ENCODE measurements at places on chromosomes 7 and 10.
A peak's percentile ranks its signal among the peaks of the same experiment; 100 is the strongest.

GRCh38 chr7:112160130-112160770 is 45.9 kb downstream of the DOCK4 start:
- no peak for DNase-seq

GRCh38 chr7:23863209-23863787 is 153.3 kb downstream of the STK31 start:
- no peak for DNase-seq

DNA sequence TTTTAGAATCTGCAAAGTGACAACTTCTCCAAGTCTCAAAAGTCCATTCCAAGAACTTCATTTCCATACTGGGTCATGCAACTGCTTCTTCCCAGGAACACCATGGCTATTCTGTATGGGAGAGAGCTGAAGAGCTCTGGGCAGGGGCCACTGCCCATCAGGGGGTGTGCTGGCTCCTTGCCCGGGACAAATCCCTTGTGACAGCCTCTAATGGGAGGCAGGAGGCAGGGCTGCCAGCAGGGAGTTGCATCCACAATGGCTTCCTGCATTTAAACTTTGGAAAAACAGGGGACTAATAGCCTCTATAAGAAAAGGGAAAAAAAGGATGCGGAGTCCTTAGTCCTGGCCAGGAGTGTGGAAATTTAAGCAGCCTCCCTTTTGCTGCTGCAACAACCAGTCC is 18.4 kb upstream of the FRMD4A start:
- no peak for DNase-seq

DNA sequence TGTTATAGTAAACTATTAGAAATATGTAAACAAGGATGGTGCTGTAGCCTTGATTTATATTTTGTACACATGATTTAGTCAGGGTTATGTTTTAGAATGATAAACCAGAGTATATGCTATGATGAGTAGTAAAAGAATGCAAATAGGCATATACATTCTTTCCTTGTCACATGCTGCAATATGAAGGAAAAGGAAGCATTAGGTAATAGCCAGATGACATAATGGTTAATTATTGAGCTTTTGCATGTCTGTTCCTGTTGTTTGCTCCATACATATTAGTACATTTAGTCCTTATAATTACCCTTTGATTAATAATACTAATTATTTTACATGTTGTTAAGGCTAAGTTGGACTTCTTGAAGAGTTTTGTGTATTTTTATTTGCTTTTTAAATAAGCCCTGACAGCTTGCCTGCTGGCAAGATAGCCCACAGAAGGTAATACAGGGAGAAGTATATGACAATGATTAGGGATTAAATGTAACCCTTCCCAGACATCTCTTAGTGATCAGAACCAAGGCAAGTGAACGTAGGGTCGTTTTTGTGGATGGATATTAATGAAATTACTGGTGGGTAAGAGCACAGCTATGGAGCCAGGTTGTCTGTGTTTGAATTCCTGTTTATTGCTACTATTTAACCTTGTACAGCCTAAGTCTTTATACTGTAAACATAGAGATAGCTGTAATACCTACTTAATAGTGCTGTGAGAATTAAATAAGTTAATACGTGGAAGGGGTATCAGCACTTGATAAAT is 68.4 kb downstream of the PHTF2 start:
- no peak for DNase-seq

DNA sequence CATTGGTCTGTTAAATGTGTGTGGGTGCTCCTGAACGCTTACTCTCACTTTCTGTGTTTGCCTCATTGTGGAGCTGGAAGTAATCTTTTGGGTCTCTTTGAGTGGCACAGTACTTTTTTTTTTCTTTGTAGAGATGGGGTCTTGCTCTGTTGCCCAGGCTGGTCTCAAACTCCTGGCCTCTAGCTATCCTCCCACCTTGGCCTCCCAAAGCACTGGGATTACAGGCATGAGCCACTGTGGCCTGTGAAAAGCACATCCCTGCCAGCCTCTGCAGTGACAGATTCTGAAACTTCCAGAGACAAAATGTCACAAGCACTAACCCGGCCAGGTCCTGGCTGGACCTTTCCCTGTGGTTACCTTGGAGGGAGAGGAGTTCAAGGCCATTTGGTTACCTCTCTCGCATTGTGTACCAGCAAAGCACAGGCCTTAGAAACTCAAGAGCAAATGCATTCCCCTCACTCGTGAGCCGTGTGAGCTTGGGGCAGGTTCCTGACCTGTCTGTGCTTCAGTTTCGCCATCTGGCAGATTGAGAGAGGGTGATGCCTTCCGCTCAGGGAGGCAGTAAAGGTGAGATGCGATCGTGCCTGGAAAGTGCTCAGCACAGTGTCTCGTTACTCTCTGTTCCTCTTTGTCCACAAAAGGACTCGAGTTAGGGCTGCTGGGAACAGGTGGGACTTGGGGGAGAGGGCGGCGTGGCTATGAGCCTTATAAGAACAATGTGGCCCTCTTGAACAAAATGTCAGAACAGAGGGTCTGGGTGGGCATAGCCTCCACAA is 72.6 kb upstream of the SEPHS1 start:
- no peak for DNase-seq

GRCh38 chr7:3897430-3898372 is 596.6 kb downstream of the SDK1 start:
- DNase-seq = peak; percentile 10

DNA sequence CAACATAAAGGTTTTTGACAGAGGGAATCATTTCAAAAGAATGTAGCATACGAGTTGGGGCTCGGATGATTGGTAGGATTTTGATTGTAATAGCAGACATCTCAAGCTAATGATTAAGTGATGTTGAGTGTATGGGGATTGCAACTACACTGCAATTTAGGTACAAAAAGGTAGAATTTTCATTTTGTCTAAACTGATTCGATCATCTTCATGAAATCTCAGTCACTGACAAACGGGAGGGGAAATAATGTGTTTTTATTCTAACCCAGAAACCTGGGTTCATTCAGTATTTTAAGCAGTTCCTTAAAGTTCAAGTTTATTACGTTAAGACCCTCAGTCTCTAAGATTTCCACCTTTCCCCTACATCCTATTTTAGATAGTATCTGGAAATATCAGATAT is 3.9 kb upstream of the PHYHIPL start:
- no peak for DNase-seq

DNA sequence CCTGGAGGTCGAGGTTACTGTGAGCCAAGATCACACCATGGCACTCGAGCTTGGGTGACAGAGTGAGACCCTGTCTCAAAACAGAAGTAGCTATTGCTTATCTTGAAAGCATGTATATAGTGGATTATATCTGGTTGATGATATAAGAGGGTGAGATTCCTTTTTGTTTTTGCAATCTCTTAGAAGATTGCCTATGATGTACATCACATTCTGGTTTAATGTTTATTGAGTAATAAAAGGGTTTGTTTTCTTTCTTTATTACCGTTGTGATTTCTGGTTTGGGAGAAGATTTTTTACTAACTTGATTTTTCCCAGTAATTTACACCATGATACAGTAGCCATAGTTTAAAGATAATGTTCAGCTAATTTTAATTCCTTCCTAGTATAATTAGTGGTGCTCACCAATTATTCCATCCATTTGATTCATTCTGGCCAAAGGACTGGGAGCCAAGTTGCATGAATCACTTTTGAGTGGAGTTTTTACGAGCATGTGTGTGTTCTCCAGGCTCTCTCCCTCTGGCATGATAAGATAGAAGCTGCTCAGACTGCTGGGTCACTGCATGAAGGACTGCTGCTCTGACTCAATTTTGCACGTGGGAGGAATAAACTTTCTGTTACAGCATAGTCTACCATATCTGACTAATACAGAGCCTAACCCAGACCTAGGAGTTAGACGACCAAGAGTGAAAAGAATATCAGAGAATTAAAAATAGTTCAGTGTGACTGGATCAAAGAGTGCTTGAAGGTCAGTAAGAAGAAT is 13.5 kb upstream of the TSPAN13 start:
- no peak for DNase-seq

- DNase-seq = no peak
These were observed 175.7 kb downstream of the LRRN3 start for GRCh38 chr7:111266613-111267012.

DNA sequence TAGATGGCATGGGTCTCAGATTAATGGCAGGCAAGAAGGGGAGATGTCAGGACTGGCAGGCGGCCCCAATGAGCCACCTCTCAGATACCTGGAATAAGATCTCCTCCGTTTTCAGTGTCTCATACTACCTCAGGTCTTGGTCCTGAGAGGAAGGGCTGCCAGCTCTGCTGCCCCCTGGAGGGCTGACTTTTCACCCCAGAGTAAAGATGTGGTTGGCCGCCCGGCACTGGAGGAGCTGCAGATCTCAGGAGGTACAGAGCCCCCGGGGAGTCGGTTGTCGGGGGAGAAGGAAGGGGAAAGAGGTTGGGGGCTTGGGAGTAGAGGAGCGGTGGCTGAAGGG is 642 bp upstream of the COL13A1 start:
- DNase-seq = no peak

DNA sequence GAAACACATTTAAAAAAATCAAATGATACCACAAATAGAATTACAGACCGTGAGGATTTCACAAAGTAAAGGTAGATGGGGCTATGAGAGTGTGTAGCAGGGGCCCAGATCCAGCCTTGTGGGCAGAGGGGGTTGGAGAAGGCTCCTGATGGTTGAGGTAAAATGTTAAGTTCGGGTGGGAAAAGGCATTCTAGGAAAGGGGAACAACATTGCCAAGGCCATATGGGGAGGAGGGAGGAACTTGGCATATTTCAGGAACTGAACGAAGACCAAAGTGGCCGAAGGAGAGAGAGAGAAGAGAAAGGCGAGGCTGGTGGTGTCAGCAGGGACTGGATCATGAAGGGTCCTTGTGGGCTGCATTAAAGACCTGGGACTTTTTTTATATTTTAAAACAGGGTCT is 98.9 kb downstream of the CARD11 start:
- no peak for DNase-seq

- no peak for DNase-seq
These were observed 368.9 kb downstream of the KCNMA1 start for GRCh38 chr10:77268721-77269120.

GRCh38 chr10:27695706-27696105 is 49.9 kb downstream of the MKX start:
- DNase-seq = no peak

GRCh38 chr10:93098816-93099215 is 25.1 kb downstream of the CYP26A1 start:
- DNase-seq = no peak

DNA sequence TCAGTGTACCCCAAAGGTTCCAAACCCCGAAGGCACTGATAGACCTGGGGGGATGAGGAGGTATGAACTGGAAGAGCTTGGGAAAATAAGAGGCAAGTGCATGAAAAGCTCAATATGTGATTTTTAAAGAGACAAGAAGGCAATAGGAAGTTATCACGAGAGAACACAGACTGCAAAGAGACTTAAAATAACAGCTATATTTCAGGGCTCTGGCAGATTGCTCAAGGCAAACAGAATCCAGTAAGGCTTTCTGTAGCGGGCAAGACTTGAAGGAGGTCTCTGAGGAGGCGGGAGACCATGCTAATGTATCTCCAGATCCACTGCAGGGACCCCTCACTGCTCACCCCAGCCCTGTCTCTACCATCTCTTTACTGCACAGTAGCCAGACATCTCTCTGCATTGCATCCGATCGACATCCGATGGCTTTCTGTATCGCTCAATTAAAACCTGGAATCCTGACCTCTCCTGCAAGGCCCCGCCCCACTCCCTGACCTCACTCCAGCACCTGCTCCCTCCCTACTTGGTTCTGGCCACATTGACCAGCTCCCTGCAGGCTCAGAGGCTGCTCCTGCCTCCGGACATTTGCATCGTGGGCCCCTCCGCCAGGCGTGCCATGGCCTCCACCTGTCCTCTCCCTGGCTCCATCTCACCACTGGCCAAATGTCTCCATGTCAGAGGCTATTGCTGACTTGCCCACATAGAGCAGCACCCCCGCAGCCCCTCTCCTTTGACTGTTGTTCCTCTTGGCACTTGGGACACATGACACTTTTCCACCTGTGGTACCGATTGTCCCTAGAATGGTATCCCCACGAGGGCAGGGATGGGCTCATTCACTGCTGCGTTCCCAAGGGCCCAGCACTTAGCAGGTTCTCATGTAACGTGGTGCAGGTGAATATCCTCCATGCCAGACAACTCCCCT is 118.0 kb downstream of the PRKAG2 start:
- no peak for DNase-seq

- no peak for DNase-seq
These were observed 154.4 kb upstream of the C7orf33 start for GRCh38 chr7:148436135-148436534.

- no peak for DNase-seq
These were observed 264.3 kb downstream of the ZEB1 start for GRCh38 chr10:31583293-31583692.

DNA sequence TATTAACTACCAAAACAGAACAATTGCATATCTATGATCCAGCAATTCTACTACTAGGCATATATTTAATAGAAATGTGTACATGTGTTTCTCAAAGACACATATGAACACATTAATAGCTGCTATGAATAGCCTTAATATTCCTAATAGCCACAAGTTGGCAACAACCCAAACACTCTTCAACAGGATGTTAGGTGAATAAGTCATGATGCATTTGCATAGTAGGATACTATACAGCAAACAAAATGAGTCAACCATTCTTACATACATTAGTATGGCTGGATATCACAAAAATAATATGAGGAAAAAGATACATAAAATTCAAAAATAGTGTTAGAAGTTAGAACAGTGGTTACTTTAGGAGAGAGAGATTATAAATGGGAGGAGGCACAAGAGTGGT is 26.8 kb upstream of the ZNF746 start:
- no peak for DNase-seq

DNA sequence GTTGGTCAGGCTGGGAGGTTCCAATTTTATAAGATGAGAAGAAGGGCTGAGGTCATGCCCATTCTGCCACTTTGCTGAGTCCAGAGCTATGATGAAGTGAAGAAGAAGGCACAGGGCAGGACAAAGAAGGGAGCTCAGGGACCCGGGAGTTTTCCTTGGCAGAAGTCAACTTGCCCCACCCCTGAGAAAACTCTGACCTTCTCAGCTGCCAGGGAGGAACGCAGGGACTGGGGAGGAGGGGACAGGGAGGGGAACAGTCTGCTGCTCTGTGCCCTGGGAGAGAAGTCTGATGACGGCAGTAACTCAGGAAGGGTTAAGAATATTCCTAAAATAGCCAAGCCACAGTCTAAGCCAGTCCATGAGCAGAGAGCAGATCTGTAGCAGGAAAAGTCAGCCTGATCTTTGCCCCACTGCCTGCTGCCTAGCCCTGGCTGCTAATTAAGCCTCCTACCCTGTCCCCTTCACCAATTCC is 11.7 kb downstream of the ADIRF start:
- DNase-seq = no peak

- no peak for DNase-seq
These were observed 530.6 kb downstream of the ANKRD7 start for GRCh38 chr7:118755067-118755625.

- DNase-seq = no peak
These were observed 375 bp upstream of the FGF8 start for GRCh38 chr10:101776161-101776817.

DNA sequence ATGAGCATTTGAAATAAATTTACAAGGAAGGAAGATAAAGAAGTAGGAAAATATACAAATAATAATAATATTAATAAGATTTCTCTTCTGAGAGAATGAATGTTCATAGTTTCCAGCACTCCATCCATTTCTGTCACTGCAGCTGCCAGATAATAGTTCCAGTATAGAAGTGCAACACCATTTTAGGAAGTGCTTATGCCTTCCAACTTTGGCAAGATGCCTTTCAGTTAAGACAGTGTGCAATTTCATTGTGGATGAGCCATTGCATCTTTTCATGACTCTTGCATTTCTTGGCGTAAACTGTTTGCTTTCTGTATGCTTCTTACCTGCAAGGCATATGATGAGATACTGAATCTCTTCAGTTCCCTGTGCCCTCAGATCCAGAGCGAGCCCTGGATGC is 185.0 kb downstream of the PDE1C start:
- DNase-seq = no peak

GRCh38 chr10:108427146-108427545 is 1262.6 kb upstream of the SORCS1 start:
- DNase-seq = no peak

- DNase-seq = no peak
These were observed at the start of gene GJC3 for GRCh38 chr7:99928994-99929729. TSS of gene GJC3 (minus strand) at chr7:99929620. CDS start at chr7:99929620, 0 bp downstream.
